ENCODE measurements at places on chromosomes 2 and 18.

- H3K36me3 ChIP-seq = peaks cover 33% of the 10 kb centered on the region
- H3K27ac ChIP-seq = peak within 1 kb of the TSS; percentile 66
- peaks cover 19% of the 10 kb centered on the region for H3K27me3 ChIP-seq
- peak; percentile 60 for DNase-seq
- peak within 1 kb of the TSS; percentile 45 for H3K4me3 ChIP-seq
- peaks cover 68% of the 10 kb centered on the region for H3K4me1 ChIP-seq
Observed at GRCh38 chr2:96325041-96325883, at the start of gene ITPRIPL1. TSS of gene ITPRIPL1 (plus strand) at chr2:96325317. CDS start at chr2:96325840, 523 bp downstream.

- no peak overlapping the region for H3K27ac ChIP-seq
- H3K4me3 ChIP-seq = no peak overlapping the region
- H3K36me3 ChIP-seq = no peaks in the 10 kb centered on the region
- H3K27me3 ChIP-seq = peaks cover 22% of the 10 kb centered on the region
- DNase-seq = no peak
Observed at GRCh38 chr2:205763708-205764211, 81.5 kb downstream of the NRP2 start.

DNA sequence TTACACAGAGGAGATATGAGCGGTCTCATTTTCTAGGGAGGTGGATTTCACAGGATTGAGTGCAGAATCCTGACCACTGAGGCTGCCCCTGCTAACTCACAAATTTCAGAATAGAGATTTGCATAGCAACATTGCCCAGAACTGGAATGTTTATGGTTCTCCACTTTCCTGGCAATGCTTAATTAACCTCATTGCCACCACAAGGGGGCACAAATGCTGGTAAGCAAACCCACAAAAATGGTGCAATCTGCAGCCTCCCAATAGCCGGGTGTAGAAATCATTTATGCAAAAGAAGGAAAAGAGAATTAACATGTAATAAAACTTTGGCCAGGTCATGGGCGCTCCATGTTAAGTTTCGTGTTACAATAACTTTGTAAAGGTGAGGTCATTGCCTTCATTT, 112.4 kb downstream of the CYRIA start:
- no peak overlapping the region for H3K27ac ChIP-seq
- H3K27me3 ChIP-seq = no peaks in the 10 kb centered on the region
- no peaks in the 10 kb centered on the region for H3K36me3 ChIP-seq

DNA sequence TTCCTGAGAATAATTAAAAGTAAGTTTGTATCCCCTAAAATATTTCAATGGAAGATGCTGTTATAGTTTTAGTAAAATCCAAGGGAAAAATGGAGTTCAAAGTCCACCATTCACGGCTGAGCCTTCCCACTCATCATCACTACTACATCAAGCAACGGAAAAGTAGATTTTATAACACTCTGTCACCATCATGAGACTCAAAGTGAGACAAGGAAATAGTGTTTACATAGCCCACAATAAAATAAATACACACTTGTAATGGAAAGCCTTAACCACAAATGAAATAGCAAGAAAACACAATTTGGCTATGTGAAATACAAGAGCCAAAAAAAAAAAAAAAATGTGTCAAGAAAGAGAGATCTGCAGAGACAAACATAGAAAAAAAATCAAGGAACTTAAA, 569.9 kb upstream of the REG3G start:
- H3K4me3 ChIP-seq = no peak overlapping the region
- no peaks in the 10 kb centered on the region for H3K27me3 ChIP-seq
- no peak for DNase-seq
- no peak overlapping the region for H3K27ac ChIP-seq
- no peaks in the 10 kb centered on the region for H3K4me1 ChIP-seq

GRCh38 chr18:25630682-25631081, 278.7 kb upstream of the ZNF521 start:
- H3K27me3 ChIP-seq = no peaks in the 10 kb centered on the region
- H3K4me1 ChIP-seq = no peaks in the 10 kb centered on the region
- H3K36me3 ChIP-seq = no peaks in the 10 kb centered on the region
- H3K27ac ChIP-seq = no peak overlapping the region

DNA sequence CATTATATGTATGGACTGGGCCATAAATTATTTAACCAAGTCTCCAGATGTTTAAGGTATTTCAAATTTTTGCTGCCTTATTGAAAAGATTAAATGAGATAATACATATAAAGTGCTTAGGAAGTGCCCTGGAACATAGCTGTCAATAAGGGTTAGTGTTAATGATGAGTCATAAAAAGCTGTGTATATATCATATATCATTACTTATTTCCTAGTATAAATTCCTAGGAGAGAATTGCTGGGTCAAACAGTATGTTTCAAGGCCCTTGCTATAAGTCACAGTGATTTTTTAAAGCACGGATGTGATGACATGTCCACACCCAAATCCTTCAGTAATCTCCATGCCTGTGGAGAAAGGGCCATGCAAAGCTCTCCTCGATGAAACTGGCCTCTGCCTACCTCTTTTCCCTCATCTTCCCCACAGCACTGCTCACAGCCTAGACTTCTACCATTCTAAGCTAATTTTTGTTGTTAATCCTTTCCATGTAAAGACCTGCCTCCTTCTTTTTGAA, 8.5 kb downstream of the ZNF2 start:
- no peak overlapping the region for H3K27ac ChIP-seq
- H3K4me3 ChIP-seq = no peak overlapping the region
- peaks cover 5% of the 10 kb centered on the region for H3K36me3 ChIP-seq
- no peaks in the 10 kb centered on the region for H3K4me1 ChIP-seq
- no peak for DNase-seq

DNA sequence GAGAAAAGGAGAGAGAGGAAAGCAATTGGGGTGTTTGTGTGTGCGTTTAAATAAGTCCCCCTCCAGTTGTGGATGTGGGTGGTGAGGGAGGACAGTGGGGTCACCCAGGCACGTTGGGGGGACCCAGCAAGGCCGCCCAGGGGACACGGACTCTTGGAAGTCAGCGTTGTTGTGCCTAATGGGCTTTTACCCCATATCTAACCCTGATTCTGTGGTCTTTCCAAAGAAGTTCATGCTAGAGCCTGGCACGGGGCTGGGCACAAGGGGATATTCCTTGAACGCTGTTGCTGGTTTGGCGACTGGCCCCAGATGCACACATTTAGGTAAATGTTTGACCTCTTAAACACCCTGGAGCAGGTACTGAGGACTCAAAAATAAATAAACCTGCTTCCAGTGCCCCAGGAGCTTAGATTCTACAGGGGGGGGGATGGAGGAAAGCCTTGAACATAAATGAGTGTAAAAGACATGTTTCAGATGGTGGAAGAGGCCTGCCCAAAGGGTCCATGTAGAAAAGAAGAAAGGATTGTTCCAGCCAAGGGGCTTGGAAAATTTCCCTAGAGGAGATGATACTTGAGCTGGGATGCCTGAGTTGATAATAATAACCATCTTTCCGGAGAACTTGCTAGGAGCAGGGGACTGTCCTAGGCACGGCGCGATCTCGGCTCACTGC, 97.7 kb upstream of the SIX3 start:
- DNase-seq = no peak
- H3K27me3 ChIP-seq = peaks cover 12% of the 10 kb centered on the region
- H3K27ac ChIP-seq = no peak overlapping the region
- H3K4me1 ChIP-seq = peaks cover 11% of the 10 kb centered on the region
- H3K4me3 ChIP-seq = no peak overlapping the region

- no peaks in the 10 kb centered on the region for H3K27me3 ChIP-seq
- H3K4me1 ChIP-seq = no peaks in the 10 kb centered on the region
- H3K27ac ChIP-seq = no peak overlapping the region
- peak; percentile 36 for DNase-seq
- no peaks in the 10 kb centered on the region for H3K36me3 ChIP-seq
Observed at GRCh38 chr2:233976690-233977294, 59.6 kb downstream of the TRPM8 start.

- H3K27me3 ChIP-seq = no peaks in the 10 kb centered on the region
- no peak overlapping the region for H3K4me3 ChIP-seq
- H3K4me1 ChIP-seq = peaks cover 9% of the 10 kb centered on the region
- no peak for DNase-seq
Observed at GRCh38 chr2:72427022-72427861, 279.6 kb upstream of the CYP26B1 start.

GRCh38 chr2:192151853-192152252, 42.9 kb downstream of the TMEFF2 start:
- H3K4me3 ChIP-seq = no peak overlapping the region
- H3K36me3 ChIP-seq = no peaks in the 10 kb centered on the region
- no peak overlapping the region for H3K27ac ChIP-seq
- H3K27me3 ChIP-seq = peaks cover 9% of the 10 kb centered on the region
- no peak for DNase-seq

DNA sequence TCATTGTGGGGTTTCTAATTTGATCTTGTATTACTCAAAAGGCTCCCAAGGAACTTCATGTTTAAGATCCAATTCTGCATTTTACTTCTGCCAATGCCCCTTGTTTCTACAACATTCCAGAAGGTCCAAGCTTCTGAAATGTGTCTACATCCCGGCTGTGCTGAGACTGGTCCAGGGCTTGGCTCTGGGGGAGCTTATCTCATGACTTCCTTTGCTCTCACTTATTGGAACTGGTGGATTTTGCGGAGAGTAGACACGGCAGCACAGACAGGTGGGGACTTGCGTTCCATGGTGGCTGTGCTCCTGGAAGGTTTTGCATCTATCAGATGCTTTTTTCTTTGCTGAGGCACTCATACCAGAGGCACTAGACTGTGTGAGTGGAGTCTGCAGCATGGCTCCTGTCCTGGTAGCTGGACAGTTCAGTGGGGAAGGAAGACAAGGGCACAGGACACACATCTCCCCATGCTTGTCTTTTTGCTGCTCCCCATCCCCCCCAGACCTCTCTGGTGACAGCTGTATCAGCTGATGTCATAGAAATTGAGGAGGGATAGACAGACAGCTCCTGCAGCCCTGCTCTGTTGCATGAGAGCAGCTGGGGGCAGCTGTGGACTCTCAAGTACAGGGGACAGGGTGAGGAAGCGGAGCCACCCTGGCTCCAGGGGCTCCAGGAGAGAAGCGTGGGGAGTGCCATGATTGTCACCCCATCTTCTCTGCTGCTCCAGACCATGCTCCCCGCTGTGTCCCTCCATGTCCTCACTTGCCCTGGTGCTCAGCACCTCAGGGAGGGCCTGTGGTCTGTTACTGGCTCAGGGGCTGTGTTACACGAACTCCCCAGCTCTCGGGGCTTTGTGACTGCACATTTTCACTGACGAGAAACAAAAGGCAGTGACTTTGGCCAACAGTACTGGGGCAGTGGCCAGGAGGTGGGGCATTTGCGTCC, 46.0 kb downstream of the ACAA2 start:
- no peak overlapping the region for H3K27ac ChIP-seq
- no peaks in the 10 kb centered on the region for H3K4me1 ChIP-seq
- DNase-seq = no peak
- no peaks in the 10 kb centered on the region for H3K36me3 ChIP-seq

DNA sequence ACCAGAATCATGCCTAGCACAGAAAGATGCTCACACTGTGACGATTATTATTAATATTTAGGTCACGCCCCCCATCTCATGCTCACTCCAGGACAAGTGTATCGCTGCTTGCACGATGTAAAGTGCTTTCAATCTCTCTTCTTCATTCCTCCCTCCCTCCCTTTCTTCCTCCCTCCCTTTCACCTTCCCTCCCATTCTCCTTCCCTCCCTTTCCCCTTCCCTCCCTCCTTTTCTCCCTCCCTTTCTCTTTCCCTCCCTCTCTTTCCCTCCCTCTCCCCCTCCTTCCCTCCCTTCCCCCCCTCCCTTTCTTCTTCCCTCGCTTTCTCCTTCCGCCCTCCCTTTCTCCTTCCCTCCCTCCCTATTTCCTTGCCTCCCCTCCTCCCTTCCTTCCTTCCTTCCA, 19.6 kb downstream of the TGOLN2 start:
- DNase-seq = no peak
- no peak overlapping the region for H3K4me3 ChIP-seq
- no peak overlapping the region for H3K27ac ChIP-seq
- H3K36me3 ChIP-seq = no peaks in the 10 kb centered on the region

- H3K4me3 ChIP-seq = no peak overlapping the region
- H3K27ac ChIP-seq = no peak overlapping the region
- no peaks in the 10 kb centered on the region for H3K27me3 ChIP-seq
Observed at GRCh38 chr2:120302301-120302700, 43.6 kb upstream of the INHBB start.

DNA sequence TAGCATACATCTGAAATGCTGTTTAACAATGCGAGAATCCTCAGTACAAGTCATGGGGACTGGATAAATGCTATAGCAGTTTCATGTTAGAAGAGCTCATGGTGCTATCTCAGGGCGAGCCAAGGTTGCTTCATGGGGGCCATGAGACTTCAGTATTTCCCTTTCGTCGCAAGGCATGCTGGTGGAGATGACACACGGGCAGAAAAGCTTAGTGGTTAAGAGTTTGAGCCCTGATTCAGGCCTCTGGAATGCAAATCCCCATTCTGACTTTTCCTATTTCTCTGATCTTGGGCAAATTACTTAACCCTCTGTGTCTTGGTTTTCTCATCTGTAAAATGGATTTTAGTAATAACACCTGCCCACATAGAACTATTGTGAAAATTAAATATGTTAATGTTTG, 57.4 kb upstream of the EPHA4 start:
- H3K4me3 ChIP-seq = no peak overlapping the region
- no peaks in the 10 kb centered on the region for H3K4me1 ChIP-seq
- no peak overlapping the region for H3K27ac ChIP-seq

- H3K36me3 ChIP-seq = no peaks in the 10 kb centered on the region
- no peak overlapping the region for H3K4me3 ChIP-seq
- peaks cover 15% of the 10 kb centered on the region for H3K27me3 ChIP-seq
- H3K27ac ChIP-seq = no peak overlapping the region
- DNase-seq = no peak
Observed at GRCh38 chr18:9814431-9814830, 71.3 kb upstream of the TXNDC2 start.

GRCh38 chr2:47803363-47803762, 20.4 kb downstream of the MSH6 start:
- DNase-seq = no peak
- peaks cover 99% of the 10 kb centered on the region for H3K36me3 ChIP-seq
- no peaks in the 10 kb centered on the region for H3K27me3 ChIP-seq
- H3K27ac ChIP-seq = no peak overlapping the region

DNA sequence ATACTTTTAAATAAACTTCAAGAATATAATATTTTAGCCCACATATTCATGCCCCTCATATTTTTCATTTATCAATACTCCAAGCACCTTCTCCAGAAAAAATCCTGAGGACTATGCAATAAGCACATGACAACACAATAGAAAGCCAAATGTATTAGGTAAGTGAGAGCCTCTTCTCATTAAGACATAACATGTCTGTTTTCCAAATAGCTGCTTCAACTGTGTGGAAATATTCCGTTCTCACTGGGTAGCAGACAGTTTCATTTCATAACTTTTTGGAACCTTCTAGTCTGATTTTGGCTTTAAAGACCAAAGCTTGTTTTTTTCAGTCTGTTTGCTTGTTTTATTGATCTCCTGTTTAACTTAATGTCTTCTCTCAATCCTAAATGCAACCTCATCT, 137.8 kb downstream of the PIK3C3 start:
- no peaks in the 10 kb centered on the region for H3K4me1 ChIP-seq
- no peaks in the 10 kb centered on the region for H3K36me3 ChIP-seq
- no peak overlapping the region for H3K4me3 ChIP-seq

- H3K36me3 ChIP-seq = no peaks in the 10 kb centered on the region
- H3K27me3 ChIP-seq = no peaks in the 10 kb centered on the region
- no peak overlapping the region for H3K27ac ChIP-seq
- H3K4me3 ChIP-seq = no peak overlapping the region
Observed at GRCh38 chr2:38763728-38764127, 12.6 kb upstream of the SRSF7 start.

- no peaks in the 10 kb centered on the region for H3K4me1 ChIP-seq
- no peaks in the 10 kb centered on the region for H3K36me3 ChIP-seq
- H3K4me3 ChIP-seq = no peak overlapping the region
Observed at GRCh38 chr2:156511122-156511521, 74.9 kb downstream of the GPD2 start.

Data from DND-41 (cell line).